ENCODE measurements at places on chromosomes 5 and 9. TPM values are rescaled to one million over a fixed set of nuclear protein-coding genes. Genes with fewer than 3 reads are reported as not detected.

Gene VCP
- 69.9 TPM for polyA plus RNA-seq

Gene TSC1
- polyA plus RNA-seq = 22.8 TPM

GRCh38 chr9:17063535-17064135 lies 71.2 kb upstream of the CNTLN start:
- no peak for DNase-seq

DNA sequence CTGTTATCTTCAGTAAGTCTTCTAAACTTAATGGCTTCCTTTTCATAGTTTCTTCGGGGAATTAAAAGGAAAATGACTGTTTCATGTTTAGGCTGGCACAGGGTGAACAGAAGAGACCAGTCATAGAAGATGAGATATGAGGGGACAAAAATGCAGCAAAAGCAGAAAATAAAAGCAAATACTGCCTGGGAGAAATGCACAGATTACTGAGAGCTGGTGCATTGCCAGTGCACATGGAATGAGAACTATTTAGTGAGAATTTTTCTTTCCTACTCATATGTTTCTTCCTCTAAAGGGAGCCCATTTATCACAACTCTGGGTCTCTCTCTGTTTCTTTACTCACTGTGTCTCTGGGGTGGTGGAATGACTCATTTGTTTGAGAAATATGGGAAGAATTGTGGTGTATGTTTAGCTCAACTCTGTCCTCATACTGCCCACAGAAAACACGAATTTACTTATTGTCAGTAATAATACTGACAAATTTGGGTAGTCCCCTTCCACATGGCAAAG lies 25.9 kb upstream of the ANKRD55 start:
- no peak for DNase-seq

GRCh38 chr5:139956342-139956741 lies 86.8 kb downstream of the NRG2 start:
- no peak for DNase-seq

- no peak for DNase-seq
Observed at GRCh38 chr5:54956922-54957321, 28.5 kb downstream of the ESM1 start.

DNA sequence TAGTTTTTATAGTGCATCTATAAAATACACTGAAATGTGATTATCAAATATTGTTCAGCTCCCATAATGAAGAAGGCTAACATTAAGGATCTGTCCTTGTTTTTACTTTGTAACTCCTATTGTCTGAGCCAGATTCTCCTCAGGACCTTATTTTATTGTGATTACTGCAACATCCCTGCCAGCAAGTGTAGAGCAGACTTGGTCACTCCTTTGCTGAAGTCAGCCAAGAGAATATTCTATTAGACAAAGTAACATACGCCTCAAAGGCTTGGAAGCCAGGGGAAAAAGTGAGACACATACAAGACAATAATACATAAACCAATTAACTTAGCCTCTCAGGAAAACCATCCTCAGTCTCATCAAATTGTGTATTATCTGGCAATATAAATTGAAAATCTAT lies 269.6 kb downstream of the ARL15 start:
- DNase-seq = no peak
